ENCODE measurements at places on chromosomes 3 and 15.

DNA sequence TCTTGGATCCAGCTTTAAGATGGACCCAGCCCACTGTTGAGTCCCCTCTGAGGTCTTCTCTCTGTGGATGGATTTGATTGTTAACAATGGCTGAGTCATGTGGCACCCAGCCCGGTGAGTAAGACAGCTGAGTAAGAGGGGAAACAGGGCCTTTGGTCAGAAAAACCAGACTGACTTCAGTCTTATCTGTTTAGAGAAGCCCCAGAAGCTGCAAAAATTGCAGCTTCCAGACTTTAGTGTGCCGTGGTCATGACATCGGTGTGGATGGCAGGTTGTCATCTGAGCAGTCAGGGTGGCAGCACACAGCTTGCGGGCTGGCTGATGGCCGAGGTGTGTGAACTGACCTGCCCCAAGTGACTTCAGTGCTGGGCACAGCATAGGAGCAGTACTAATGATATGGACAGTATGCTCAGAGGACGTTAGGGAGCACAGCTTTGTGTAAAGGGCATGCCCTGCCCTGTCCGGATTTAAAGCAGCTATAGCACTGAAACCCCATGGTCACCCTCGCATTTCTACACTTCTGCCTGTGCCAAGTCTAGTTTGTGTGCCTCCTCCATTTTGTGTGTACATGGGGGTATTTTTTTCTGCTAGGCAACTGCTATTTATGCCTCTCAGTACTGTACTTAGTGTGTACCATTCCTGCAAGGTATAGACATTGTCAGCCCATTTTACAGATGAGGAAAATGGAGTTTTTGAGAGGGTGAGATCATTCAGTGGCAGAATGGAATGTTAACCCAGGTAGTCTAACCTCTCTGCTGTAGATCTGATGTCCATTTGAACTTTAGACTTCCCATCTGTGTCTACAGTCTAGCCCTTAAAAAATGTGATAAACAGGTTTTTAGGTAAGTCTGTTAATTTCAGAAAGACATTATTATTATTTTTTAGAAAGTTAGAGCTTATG is 44.4 kb downstream of the FLNB start:
- DNase-seq: no peak

- DNase-seq: no peak
Observed at GRCh38 chr3:81936817-81937216, 175.4 kb upstream of the GBE1 start.

- DNase-seq: no peak
Observed at GRCh38 chr3:144003051-144003450, 31.4 kb downstream of the DIPK2A start.

GRCh38 chr15:60594071-60594470 is 115.1 kb upstream of the ICE2 start:
- DNase-seq: no peak

- DNase-seq: no peak
Observed at GRCh38 chr3:20047976-20048883, 8.0 kb downstream of the KAT2B start.

GRCh38 chr3:141740349-141740748 is 2.3 kb downstream of the RNF7 start:
- no peak for DNase-seq

DNA sequence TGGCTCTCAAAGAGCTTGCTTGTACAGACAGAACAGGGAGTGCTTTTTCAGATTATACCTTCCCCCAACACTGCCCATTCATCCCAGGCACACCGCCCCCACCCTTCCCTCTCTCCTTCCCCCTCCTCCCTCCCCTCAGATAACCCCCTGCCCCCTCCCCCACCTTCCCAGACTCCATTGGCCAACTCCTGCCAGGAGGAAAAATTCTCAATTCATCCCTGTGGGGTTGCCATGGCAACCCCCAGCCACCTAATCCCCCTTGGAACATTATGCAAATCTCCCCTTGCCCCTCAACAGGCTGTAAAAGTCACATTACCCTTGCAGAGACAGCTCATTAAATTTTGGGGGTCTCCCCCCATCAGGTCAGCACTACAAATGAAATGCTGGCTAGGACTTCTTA is 14.3 kb downstream of the TLE3 start:
- no peak for DNase-seq

- no peak for DNase-seq
Observed at GRCh38 chr15:97966924-97967620, 6.6 kb downstream of the ARRDC4 start.
